ENCODE measurements at places on chromosomes 3 and 15.
A peak's percentile ranks its signal among the peaks of the same experiment; 100 is the strongest.

GRCh38 chr3:141487521-141488252 is 860 bp downstream of the RASA2 start:
- peak; percentile 69 for DNase-seq

- no peak for DNase-seq
These were observed 575.4 kb upstream of the GOLIM4 start for GRCh38 chr3:168671091-168671490.

DNA sequence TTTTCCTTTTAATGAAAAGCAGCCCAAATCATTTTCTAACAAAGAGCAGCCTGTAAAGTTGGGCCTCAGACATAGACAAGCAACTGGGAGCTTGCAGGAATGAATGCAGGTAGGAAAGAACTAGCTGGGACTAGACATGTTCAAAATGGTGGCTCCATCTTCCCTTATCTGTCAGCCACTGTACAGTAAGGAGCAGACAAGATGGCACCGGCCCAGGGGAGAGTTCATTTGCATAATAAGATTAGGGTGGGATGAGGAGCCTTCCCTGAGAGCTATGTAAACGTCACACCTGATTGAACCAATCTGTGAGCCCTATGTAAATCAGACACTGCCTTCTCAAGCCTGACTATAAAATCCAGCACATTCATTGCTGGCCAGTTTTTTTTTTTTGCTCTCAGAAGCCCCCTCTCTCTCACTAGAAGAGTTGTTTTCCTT is 59.7 kb upstream of the GK5 start:
- no peak for DNase-seq

DNA sequence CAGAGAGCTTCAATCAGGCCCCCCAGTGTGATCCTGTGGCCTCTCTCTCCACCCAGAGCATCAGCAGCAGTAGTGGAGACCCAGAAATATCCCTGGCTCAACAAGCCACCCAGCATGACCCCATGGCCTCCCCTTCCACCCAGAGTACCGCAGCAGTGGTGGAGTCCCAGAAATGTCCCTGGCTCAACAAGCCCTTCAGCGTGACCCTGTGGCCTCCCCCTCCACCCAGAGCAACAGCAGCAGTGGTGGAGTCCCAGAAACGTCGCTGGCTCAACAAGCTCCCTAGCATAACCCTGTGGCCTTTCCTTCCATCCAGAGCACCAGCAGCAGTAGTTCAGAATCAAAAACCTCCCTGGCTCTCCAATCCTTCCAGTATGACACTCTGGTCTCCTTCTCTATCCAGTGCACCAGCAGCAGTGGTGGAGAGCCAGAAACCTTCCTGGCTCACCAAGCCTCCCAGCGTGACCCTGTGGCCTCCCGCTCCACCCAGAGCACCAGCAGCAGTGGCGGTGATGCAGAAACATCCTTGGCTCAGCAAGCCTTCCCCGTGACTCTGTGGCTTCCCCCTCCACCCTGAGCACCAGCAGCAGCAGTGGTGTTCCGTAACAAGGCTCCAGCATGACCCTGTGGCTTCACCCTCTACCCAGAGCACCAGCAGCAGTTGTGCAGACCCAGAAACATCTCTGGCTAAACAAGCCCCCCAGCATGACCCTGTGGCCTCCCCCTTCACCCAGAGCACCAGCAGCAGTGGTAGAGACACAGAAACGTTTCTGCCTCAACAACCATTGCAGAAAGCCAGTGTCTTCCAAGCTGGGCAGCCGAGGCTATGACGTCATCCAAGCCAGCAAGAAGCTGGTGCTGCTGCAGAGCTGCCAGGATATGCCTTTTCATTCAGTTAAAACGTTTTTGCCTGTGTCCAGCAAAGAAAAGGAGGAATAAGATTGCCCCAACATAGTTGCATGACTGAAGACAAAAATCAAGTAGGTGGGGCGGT is 61.3 kb upstream of the TAMM41 start:
- no peak for DNase-seq

Measured in stimulated activated CD8-positive, alpha-beta memory T cell treated with anti-CD3 and anti-CD28 coated beads, Interleukin-4, amount 100 ng/mL, for 1 hour (primary cell).